ENCODE measurements at places on chromosomes 12 and 14. TPM values are rescaled to one million over a fixed set of nuclear protein-coding genes. Genes with fewer than 3 reads are reported as not detected.

HHIPL1 gene
- 4.7 TPM for total RNA-seq

COCH gene
- 0.79 TPM for total RNA-seq

KLHL33 gene
- total RNA-seq, result 0.34 TPM

DPF3 gene
- total RNA-seq, result 7.6 TPM

TBX3 gene
- total RNA-seq, result 32.1 TPM

FOS gene
- total RNA-seq, result 100 TPM

ATF1 gene
- total RNA-seq, result 14.0 TPM

KITLG gene
- total RNA-seq, result 80.9 TPM

SSTR1 gene
- total RNA-seq, result 0.05 TPM

PAX9 gene
- not detected for total RNA-seq

FGF23 gene
- not detected for total RNA-seq

SLC25A47 gene
- not detected for total RNA-seq

ARF3 gene
- total RNA-seq, result 119 TPM

PTPN21 gene
- 4.9 TPM for total RNA-seq

RD3L gene
- total RNA-seq, result not detected

All from mammary microvascular endothelial cell (primary cell).